HS-5 (cell line): ENCODE measurements at places on chromosomes 7 and 10.

- no peak for DNase-seq
These were observed 59.0 kb downstream of the CCDC6 start for GRCh38 chr10:59847326-59847725.

DNA sequence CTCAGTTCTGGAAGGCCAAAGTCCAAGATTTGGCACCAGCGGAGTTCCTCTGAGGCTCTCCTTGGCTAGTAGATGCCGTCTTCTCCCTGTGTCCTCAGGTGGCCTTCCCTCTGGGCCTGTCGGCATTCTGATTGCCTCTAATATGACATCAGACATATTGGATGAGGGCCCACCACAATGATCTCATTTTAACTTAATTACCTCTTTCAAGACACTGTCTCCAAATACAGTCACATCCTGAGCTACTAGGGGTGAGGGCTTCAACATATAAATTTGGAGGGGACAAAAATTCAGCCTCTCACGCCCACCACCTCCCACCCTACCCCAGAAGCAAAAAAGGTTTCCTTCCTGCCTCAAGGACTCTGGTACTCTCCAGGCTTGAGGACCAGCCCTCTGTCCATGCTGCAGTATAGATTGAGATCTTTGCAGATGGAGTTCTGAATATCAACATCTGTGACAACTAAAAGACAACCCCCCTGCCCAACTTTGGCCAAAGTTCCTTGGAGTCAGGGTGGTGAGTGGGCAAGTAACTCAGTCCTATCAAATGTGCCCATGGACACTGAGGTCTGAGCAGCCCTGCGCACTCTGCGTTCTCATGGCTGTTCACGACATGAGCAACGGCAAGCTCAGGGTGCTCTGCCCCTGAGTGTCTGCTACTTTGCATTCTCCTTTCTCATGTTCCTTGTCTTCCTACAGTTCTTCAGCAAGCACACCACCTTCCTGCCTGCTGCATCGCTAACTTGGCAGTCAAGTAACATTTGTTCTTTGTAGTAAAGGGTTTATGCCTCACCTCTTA is 11.5 kb downstream of the TMEM176B start:
- no peak for DNase-seq

GRCh38 chr10:100327007-100327717 is 2.9 kb downstream of the PKD2L1 start:
- no peak for DNase-seq

GRCh38 chr10:22542773-22543172 is 171.6 kb downstream of the PIP4K2A start:
- DNase-seq, result no peak

DNA sequence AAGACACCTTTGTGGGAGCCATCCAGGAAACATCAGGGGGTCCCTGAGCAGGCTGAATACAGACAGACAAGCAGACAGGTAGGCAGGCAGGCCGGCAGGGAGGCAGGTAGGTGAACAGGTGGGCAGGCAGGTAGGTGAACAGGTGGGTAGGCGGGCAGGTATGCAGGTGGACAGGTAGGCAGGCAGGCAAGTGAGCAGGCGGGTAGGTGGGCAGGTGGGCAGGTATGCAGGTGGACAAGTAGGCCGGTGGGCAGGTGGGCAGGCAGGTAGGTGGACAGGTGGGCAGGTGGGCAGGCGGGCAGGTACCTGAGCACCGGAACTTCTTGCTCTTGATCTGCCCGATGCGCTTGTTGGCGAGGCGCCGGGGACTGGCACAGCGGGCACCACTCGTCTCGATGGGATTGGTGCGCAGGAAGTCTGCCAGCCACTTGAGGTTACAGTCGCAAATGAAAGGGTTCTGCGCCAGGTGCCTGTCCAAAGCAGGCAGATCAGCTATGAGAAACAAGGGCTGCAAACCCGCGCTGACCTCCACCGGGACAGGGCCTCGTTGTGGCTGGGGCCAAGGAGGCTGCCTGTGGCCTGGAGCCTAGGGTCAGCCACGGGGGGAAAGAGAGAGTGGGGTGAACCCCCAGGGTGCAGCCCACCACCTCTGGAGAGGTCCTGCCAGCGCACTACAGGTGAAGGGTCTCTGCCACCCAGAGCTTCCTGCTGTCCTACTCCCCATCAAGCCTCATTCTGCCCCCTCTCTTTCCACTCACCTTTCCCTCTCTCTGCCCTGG is 136.9 kb downstream of the SLIT1 start:
- DNase-seq, result no peak

- DNase-seq, result no peak
These were observed 240.9 kb upstream of the GRB10 start for GRCh38 chr7:51023547-51023946.

- no peak for DNase-seq
These were observed 106.4 kb upstream of the FAM133B start for GRCh38 chr7:92696584-92696983.

DNA sequence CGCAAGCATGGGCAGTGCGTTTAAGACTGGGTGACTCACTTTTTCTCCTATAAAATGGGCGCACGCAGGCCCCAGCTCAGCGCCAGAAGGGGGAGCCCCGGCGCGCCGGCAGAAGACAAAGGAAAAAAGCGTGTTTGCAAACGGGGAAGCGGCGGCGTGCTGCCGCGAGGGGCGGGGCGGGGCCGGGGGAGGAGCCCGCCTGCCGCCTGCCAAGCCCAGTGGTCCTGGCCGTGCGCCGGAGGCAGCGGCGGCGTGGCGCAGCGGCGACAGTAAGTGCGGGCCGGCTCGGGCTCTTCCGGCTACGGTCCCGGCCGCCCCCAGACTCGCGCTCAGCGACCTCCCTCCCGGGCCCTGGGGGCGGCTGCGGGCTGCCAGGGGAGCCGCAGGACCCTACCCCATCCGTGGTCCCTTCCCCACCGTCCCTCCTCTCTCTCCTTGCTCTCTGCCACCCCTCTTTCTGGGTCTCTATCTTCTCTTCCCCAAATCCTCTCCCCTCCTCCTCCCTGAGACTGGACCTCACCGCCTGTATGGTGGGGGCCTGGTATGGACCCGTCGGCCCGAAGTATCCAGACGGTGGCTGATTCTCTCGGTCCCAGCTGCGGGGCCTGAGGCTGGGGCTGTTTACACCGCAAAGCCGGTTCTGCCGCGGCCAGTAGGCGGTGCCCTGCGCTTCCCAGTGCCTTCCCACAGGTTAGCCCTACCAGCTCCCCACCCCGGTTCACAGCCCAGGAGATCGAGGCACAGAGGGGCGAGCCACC is at the start of gene SLC29A3:
Gene SLC29A3, plus strand, starts transcription at position 218 of the 758 bp plus-strand sequence. Its CDS starts 51 bp downstream, at position 269.
- peak; percentile 20 for DNase-seq

DNA sequence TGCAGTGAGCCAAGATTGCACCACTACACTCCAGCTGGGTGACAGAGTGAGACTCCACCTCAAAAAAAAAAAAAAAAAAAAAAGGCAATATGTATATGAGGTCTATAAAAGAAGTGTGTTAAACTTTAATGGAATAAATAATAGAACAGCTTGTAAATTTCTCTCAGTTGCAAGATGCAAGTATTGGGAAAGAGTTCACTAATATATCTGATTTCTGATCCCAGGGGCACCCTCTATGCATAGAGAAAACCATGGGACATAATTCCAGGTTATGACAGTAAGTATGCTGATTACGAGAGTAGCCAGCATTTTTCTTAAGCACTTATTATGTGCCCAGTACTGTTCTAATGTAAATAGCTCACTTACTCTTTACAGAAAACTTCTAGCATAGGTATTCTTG is 66.1 kb upstream of the AFAP1L2 start:
- no peak for DNase-seq

DNA sequence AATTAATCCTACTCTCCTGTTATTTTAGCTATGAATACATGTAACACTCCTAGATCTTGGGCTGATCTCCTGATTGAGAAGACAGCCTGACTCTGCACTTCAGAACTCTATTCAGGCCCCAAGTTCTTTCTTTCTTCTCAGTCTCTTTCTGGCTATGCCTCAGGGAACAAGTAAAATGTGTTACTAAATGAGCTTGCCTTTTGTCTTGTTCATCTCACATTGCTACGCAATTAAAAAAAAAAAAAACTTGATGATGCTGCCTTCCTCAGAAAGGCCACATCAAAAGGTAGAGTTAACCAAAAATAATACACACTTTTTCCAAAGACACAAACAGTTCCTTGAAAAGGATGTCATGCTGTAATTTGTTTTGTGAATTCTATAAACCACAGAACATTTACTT is 258.1 kb downstream of the TWIST1 start:
- no peak for DNase-seq

- no peak for DNase-seq
These were observed 121.0 kb downstream of the HIP1 start for GRCh38 chr7:75617634-75618234.

- DNase-seq, result no peak
These were observed 94.1 kb downstream of the CDCA7L start for GRCh38 chr7:21851559-21851967.

DNA sequence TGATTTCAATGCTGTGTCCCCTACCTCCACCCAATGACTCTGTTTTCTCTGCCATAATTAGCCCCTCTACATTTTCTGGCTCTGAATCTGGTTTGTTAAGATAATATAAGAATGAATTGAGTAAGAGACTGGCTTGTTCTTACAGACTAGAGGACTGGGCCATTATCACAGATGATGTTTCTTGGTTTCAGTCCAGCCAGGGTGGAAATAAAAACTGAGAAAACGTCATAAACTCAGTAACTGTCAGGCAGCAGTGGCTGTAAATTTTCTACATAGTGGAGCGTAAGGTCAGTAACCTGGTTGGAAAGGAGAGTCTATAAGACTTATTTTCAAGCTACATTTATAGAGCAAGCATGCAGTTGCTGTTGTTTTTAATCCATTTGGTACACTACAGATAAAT is 485.4 kb downstream of the HTR7 start:
- no peak for DNase-seq

DNA sequence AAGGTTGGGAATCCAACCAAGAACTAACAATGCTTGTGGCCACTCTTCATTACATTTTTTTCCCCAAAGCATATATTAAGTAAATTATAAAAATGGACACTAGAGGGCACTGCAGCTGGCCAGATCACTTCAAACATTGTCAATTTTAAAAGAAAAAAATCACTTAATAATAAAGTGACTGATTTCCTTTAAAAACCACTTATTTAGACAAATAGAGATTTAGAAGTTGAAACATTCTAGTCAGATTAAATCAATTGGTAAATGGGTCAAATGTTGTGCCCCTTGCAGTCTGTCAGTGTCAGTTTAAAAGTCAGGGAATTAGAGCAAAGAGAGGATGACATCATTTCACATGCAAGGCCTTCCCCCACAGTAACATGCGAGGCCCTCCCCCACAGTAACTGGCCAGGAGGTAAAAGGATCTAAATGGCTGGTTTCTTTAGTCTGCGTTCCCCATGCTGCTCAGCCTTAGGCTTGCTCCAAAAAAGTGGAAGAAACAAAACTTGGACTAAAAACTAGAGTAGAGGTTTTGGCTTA is 177.9 kb downstream of the SKAP2 start:
- DNase-seq, result peak; percentile 43

DNA sequence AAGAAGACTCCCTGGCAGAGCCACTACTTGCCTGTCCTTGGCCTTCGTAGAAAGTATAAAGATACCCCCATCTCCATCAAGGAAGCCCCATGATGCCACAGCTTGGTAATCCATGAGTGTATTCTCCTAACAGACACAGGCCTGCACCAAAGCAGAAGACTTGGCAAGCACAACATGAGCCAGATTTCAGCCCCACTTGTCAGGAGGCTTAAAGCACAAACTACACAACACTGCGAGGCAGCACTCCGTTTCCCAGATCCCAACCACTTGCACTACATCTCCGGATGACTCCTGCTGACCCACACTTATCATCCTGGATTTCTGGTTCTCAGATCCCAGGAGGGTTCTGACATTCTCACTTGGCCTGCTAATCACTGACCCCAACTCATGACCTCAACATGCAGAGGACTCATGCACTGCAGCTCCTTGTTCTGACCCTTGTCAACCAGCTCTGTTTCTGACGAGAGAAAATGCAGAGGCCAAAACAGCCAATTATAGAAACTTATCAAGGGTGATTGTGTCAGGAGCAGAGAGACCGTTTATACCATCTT is 100.8 kb downstream of the RELN start:
- DNase-seq, result no peak

DNA sequence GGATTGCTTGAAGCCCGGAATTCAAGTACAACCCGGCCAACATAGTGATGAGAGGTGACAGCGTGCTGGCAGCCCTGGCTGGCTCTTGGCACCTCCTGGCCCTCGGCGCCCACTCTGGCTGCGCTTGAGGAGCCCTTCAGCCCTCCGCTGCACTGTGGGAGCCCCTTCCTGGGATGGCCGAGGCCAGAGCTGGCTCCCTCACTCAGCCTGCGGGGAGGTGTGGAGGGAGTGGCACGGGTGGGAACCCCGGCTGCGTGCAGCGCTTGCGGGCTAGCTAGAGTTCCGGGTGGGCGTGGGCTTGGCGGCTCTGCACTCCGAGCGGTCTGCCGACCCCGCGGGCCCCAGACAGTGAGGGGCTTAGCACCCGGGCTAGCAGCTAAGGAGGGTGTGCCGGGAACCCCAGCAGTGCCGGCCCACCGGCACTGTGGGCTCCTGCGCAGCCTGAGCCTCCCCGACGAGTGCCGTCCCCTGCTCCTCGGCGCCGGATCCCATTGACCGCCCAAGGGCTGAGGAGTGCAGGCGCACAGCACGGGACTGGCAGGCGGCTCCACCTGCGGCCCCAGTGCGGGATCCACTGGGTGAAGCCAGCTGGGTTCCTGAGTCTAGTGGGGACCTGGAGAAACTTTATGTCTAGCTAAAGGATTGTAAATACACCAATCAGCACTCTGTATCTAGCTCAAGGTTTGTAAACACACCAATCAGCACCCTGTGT is 12.1 kb upstream of the RNF216 start:
- no peak for DNase-seq

DNA sequence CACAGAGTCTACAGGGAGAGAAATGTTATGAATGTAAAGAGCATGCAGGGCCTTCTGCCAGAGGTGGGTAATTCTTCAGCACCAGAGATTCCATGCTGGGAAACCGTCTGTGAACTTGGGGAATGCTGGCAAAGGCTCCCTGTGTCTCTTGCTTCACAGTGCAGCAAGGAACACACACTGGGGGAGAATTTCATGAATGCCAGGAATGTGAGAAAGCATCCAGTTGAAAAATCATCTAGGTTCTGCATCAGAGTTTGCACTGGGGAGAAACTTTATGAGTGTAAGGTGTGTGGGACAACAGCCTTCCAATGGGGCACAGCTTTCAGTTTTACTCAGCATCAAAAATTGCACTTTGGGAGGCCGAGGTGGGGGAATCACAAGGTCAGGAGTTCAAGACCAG is 224.3 kb upstream of the IGFBP3 start:
- DNase-seq, result peak; percentile 100
